Breast epithelium (tissue), 4 donors: ENCODE measurements at places on chromosomes 3 and 15.
A peak's percentile ranks its signal among the peaks of the same experiment; 100 is the strongest.

DNA sequence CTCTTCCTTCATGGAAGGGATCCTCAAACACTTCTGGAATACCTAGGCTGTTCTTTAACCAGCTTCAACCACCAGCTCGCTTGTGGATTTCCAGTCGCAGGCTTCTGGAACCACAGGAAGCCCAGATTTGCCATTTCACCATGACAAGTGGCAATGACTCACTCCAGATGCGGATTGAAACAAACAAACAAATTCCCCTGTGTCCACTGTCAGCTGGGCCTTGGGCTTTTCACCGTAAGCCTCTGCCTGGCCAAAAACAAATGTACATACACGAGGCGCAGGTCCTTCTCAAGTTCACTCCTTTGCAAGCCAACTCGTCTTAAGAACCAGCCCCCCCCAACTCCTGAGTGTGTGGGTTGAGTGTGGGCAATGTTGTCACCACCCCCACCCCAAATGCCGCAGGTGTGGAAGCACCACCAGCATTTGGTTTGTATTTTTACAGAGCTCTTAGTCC lies 8.8 kb downstream of the BCL6 start:
- peak; percentile 47 for DNase-seq

GRCh38 chr3:180287703-180288102 lies 251.0 kb upstream of the PEX5L start:
- no peak for DNase-seq

DNA sequence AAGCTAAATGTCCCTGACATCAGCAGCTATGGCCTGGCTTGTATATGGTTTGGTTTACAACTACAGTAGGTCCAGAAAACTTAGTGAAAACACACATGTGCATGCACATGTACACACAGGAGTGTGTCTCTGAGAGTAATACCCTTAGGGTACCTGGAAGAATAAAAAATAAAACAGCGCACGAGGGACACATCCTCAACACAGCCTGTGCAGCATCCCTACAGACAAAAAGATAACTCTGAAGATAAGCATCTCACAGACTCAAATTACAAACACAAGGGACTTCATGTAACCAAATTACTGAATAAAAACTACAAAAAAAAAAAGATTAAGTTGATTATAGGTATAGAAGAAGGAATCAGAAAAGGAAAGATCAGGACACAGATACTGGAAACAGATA lies 108.8 kb downstream of the CTNNB1 start:
- DNase-seq = no peak

DNA sequence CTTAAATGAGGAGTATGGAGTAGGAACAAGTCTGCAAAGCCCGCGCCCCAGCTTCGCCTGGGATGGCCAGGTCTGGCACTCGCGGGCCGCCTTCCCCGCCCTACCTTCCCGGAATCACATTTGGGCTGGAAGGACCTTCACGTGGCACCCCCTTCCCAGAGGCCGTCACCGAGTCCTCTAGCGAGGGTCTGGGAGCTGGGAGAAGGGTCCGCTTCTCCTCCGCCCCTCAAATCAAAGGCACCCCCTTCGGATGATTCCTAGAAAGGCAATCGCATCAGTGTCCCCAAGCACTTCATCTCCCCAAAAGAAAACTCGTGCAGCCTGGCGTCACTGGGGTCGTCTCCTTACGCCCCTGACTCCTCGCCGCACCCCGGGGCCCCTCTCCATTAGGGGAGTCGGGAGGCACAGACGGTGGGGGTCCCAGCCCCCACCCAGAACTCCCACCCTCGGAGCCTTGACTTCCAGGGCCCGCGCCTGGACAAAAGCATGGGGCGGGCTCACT lies 380 bp downstream of the MYLK start:
- no peak for DNase-seq

DNA sequence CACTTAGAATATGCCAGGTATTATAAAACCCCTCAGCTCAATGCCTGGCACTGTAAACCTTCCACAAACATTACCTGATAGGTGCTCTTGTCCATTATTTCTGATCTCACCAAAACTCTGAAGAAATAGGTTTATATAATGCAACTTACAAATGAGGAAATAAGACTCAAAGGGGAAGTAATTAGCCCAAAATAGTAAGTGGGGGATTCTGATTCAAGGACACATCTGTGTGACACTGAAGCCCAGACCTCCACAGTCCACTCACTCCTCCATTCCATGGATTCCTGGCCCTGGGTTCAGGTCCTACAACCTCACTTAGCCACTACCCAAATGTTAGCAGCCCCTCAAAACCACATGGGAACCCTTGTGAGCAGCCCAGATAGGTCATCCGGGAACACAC lies 49.9 kb downstream of the TRANK1 start:
- no peak for DNase-seq

DNA sequence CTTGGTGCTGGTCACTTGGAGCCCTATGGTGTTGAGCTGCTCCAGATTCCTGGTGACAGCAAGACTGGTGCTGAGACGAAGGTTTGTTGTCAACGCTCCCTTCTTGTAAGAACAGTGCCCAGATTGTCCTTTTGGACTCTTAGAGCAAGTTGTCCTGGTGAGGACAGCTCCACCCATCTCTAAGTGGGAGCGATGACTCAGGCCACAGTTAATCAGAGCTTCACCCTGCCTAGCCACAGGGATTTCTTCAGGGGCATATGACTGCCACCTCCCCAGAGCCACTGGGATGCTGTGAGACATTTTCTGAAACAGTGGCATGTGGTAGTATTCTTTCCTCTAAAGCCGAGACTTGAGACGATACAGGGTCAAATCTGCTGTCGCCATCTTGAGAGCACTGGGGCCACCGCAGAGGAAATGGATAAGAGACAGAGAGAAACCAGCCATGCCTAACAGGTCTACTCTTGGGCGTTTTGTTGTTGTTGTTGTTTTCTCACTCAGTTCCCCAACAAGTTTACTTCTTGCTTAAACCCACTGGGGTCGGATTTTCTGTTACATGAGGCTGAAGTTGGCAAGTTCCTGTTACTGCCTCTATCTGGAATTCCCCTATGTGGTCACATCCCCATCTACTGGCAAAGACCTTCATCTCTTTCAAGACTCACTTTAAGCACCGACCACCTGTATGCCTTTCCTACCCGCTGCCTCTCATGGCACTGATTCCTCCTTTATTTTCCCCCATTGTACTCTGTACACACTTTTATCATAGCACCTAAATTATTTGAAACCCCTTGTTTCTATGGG lies 16.0 kb upstream of the PCOLCE2 start:
- DNase-seq = no peak

DNA sequence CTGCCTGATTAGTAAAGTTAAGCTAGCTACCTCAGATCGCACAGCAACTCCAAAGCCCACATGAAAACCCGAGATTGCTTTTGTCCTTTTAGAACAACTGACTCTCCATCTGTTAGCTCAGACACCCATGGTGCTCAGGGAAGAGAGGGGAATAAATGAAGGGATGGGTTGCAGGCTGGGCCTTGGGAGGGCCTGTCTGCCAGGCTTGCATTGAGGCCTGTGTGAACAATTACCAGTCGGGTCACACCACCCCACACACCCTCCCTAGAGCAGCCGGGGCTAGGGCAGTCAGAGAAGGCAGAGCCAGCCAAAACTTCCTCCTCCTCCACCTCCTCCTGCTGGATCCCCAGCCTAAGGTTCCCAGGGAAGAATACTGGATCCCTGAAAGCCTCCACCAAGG lies 8.8 kb upstream of the PRKAR2A start:
- DNase-seq = no peak

GRCh38 chr3:183381179-183381578 lies 47.2 kb downstream of the MCF2L2 start:
- DNase-seq = no peak

DNA sequence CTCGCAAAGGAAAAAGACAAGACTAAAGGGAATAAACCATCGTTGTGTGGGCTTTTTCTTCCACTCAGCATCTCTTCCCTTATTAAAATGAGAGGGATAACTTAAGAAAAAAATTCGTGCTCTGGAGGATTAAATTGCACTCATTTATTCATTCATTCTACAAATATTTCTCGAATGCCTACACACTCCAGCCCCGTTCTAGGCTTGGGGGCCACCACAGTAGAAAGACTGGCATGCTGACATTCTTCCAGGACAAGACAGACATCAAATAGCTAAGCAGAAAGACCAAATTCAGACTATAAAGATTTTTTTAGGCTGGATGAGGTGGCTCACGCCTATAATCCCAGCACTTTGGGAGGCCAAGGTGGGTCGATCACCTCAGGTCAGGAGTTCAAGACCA lies 65.3 kb upstream of the IL12A start:
- no peak for DNase-seq

- DNase-seq = no peak
These were observed 325.2 kb upstream of the ARL6 start for GRCh38 chr3:97439373-97439772.

- DNase-seq = no peak
These were observed 32.0 kb downstream of the AADACL2 start for GRCh38 chr3:151765685-151766084.
